NCI-H1092 (cell line): ENCODE measurements at places on chromosomes 2 and 18.

- DNase-seq: peak; percentile 83
Observed at GRCh38 chr2:169573160-169573973, at the start of gene FASTKD1. TSS of gene FASTKD1 (minus strand) at chr2:169573865. CDS start at chr2:169572029, 1,836 bp downstream.

DNA sequence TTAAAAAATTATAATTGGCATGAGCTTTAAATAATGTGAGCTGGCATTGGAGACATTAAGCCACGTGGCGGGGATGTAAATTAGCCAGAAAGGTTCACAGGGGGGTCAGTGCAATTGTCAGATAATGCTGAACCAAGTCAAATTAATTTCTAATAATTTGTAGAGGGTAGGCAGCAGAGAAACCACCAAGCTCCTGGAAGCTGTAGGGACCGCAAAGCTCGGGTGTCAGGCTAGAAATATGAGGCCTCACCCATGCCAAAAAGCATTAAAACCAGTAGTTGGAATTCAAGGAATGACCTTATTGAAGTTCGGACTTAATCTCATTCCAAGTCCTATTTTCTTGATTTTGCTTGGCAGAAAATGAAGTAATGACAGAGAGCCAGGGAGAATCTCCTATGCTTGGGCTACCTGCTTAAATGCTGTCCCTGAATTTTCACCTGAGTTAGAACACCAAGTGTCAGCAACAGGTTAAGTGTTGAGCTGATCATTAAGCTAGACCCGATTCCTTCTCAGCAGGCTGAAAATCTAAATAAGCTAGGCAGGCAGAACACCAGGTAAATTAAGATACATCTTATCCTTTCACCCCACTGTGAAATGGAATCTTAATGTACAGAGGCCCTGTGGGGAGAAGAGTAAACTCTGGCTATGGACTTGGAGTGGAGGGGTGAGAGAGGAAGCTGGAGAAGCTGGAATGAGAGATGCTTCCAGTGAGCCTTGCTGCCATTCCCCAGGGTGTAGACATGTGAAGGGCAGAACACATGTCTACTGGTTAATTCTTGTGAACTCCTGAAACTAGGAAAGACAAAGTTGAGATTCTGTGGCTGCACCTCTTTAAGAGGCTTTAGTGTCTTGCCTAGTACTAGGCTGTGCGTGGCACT is 520.0 kb downstream of the SLC4A3 start:
- DNase-seq: no peak

DNA sequence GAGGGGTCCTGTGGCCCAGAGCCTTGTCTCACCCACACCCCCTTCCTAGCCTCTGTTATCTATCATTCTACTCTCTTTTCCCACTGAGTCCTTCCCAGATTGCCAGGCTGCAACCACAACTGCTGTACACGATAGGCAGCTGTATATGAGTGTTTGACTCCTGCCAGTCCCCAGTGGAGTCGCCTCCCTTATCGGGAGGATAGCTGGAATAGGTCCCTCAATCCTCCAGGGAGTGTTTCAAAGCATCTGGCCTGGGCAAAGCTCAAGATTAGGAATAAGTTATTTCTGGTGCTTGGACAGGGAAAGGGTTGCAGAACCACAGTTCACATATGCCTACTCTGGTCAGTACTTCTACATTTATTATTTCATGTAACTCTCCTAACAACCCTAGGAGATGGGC is 4.8 kb downstream of the MSGN1 start:
- DNase-seq: no peak

DNA sequence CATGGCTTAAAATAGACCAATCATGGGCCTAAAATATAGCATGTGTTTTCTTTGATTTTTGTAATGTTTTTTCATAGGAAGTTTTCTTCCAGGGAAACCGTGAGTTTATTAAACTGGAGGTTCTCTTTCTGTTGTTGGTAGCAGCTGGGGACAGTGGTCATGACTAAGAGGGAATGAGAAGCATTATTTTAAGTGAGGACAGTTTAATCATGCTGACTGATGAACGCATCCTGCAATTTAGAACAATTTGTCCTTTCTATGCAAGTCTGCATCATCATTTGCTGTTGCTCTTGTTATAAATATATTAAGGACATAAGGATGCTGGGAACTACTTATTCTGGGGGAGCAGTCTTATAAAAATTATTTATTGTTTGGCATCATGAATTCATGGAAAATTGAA is 51.2 kb downstream of the CAVIN2 start:
- no peak for DNase-seq

DNA sequence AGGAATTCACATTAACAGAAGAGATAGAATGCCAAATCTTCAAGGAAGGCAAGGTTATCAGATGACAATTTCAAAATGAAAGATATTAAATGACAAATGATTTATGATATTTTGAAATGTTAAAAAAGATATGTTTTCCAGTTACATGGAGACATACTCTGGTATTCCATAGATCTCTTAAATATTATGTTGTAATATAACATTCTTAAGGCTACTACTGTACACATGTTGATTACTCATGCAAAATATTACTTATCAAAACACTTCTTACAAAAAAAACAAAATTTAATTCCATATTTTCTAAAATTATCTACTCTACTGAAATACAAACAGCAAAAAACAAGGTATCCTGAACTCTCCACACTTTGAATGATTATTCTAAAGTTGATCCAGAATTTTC is 22.9 kb downstream of the RTTN start:
- no peak for DNase-seq

GRCh38 chr2:70916291-70916690 is 19.4 kb upstream of the ATP6V1B1 start:
- DNase-seq: no peak

DNA sequence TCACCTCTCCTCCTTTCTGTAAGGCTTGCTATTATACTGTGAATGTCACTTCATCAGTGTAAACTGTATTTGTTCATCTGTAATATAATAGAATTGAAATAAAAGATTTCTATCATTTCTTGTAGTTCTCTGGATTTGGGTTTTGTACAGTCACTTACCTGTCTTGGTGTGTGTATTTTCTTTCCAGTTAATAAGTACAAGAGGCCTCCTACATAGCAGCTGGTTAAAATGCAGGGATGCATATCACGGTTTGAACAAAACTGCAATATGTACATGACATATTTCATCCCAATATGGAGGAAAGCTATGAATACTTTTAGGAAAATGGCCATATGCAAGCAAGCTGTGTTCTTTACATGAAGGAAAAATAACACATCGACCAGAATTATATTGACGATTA is 5.4 kb upstream of the STAT1 start:
- no peak for DNase-seq

DNA sequence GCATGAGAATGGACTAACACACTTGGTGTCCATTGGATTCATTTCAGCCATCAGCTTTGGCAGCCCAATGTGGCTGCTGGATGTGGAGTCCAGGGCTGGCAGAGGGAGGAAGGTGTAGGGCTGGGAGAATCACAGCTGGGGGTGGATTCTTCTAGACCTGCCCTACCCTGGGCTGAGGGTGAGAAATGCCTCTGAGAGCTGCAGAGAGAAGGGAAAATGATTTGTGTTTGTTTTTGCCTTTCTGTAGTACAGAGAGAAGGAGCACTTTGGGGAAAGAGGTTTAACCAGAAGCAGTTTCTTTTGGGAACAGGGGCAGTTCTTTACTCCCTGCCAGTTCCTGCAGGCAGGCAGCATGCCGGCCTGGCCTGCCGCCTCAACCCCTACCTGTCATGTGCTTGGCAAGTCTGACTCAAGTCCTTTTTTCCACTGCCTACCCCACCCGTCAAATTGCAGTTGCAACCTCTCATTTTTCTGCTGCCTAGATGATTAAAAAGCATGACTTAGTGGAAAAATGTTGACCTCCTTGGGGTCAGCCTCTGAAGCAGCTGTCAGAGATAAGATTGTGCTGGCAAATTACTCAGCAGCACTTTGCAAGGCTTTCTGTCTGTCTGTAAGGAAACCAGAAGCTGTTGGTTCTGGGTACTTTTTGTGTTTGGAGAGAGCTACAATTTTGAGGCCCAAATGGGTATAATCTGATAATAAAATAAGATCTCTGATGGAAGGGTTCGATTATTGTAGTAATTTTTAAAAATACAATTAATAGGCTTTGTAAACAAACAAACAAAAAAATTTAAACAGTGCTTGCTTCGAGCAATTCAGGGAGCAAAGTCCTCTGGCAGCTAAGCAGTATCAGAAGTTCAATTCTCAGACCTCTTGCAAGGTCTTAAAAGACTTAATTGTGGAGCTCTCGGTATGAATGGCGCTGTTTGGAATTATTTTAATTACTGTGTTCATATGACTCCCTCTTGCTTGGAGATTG is 21.7 kb downstream of the LBH start:
- no peak for DNase-seq

DNA sequence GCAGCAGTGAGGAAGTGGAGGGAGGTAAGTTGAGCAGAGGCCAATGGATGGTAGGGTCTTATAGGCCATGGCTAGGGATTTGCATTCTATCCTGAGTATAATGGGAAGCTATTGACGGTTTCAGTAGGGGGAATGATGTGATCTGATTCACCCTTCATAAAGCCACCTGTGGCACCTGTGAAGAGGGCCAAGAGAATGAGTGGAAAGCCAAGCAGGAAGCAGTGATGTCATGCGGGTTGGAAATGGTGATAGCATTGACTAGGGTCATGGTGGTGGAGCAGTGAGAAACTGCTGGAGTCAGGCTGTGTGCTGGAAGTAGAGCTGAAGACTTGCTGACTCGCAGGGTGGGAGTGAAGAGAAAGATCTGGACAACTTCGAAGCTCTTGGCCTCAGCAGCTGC is 111.7 kb downstream of the MARCHF4 start:
- DNase-seq: no peak

DNA sequence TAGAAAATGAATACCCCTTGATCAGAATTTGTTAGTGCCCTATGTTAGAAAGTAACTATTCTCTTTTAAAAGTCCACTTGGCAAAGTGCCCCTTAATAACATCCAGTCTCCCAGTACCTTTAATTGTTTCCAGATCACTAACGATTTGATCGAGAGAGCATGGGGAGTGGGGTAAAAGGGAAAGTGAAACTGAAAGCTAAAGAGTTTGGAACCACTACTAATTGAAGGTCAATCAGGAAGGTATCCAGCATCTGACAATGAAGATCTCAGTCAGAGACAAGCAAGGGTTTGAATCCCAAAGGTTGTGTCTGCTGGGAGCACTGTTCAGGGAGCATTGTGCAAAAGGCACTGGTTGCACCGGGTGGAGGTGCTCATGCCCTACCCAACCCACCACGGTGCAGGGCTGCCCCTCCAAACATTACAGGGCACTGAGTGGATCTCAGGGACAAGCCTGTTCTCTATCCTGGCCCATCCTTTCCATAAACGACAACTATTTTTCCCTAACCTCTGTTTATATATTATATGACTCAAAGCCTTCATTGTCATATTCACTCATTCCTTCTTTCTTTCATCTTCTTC is 14.6 kb upstream of the RIT2 start:
- DNase-seq: no peak

DNA sequence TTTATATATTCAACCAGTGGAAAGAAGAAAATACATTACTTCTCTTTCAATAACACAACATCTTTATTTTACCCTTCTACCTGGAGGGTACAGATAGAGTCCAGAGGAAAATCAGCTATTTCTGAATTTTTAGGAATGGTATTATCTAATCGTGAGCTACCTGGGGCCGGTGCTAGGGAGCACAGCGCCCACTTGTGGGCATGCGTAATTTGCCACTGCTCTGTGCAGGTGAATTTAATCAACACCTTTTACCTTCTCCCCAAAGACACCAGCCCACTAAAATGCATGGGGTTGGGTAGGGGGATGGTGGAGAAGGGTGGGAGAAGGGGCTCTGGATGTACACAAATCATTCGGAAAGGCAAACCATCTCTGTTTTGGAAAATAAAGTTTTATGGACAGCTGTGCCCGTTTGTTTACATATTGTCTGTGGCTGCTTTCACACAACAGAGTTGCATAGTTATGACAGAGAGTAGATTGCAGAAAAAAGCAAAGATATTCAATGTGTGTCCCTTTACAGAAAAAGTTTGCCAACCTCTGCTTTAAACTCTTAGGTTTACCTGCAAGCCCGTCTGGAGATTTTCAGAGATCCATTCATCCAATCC is 51.5 kb upstream of the DCC start:
- DNase-seq: no peak
